ENCODE measurements at places on chromosomes 12 and 14. TPM values are rescaled to one million over a fixed set of nuclear protein-coding genes. Genes with fewer than 3 reads are reported as not detected.

DNA sequence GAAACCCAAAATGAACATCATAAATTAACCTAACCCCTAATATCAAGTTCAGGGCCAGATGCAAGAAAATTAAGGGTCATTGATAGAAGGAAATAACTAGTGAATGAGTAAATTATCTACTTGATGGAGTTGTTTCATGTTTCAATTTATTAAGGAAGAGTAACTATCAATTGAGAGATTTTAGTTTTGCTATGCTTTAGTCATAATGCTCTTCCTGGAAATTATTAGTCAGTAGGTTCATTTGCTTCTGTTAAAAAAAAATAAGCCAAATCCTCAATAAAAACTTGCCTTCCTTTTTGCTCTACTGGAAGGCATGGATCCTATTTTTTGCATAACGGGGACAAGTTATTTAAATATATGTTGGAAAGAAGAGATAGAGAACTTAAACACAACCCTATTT is 59.0 kb upstream of the HIF1A start:
- peak overlapping the region; percentile 50 for H3K27ac ChIP-seq
- no peak overlapping the region for H3K4me3 ChIP-seq
- DNase-seq, result no peak
- H3K36me3 ChIP-seq, result no peaks in the 10 kb centered on the region
- peaks cover 30% of the 10 kb centered on the region for H3K4me1 ChIP-seq

DNA sequence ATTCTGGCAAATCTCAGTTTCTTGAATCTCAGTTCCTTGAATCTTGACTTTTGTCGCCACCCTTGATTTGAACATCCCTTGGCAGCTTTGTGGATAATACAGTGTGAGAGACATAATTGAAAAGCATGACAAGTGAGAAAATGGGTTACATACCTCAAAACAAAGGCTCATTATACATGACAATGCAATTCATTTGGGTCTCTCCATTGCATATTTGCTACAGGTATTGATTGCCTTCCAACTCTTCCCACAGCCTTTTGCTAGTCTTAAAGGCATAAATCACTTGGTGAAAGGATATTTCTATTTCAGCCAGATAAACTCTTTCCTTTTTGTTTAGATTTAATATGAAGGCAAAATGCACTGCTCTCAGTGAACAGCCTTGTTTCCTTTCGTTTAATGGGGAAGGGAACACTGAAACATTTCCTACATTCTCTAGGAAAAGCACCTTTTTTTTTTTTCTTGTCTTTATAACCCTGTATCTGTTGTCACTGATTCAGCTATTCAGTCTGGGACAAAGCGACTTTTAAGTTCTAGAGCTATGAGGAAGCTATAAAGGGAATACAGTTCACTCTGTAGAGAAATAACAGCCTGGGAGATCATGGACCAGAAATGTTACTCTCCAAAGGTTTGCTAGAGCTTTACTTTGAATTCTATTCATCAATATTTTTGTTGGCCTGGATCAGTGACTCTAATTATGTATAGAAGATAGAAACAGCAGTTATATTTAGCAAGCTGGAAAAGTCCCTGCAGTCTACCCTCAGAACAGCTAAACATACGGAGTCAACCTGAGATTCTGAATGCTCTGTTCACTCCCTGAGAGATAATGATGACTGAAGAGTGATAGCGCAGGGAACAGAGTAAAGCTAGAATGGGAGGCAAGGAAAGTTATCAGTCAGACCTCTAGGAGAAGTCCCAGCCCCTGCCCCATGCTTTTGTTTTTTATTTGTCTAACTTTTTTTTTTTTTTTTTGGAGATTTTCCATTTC is 311.4 kb downstream of the RGS6 start:
- no peak for DNase-seq
- H3K36me3 ChIP-seq, result peaks cover 1% of the 10 kb centered on the region
- H3K4me3 ChIP-seq, result no peak overlapping the region
- peaks cover 24% of the 10 kb centered on the region for H3K27me3 ChIP-seq
- H3K4me1 ChIP-seq, result no peaks in the 10 kb centered on the region

DNA sequence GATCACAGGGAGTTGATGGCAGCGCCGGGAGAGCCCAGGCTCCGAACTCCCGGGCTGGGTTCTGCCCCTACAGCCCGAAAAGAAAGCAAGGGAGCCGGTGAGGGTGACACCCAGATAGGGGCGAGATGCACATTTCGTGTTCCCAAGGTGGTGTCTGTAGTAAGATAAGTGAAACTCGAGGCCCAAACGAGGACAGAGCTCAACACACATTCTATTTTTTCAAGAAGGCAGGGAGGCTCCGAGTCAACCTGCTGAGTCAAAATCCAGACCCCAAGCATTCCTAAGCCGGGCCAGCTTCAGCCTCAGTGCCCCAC is 24.2 kb upstream of the YY1 start:
- H3K4me3 ChIP-seq, result peak overlapping the region; percentile 79
- H3K4me1 ChIP-seq, result peaks cover 27% of the 10 kb centered on the region
- DNase-seq, result no peak
- no peaks in the 10 kb centered on the region for H3K27me3 ChIP-seq
- H3K27ac ChIP-seq, result peak overlapping the region; percentile 74
- H3K36me3 ChIP-seq, result no peaks in the 10 kb centered on the region

DNA sequence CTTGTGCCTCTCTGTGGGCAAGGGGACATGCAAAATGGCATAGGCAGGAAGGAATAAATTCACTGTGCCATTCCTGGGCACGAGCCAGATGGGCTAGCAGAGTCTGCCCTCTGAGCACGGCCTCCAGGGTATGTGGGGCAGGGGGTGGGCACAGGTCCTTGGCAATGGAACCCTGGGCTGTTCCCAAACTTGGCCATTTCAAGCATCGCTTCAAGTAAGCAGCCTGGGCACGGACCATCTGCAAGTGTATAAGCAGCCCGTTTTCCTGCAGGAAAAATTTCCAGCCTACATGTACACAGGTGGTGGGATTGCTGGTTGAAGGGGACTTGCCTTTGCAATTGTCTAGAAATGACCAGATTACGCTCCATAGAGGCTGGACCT is 40.3 kb downstream of the CCDC85C start:
- DNase-seq, result no peak
- H3K4me3 ChIP-seq, result no peak overlapping the region
- no peaks in the 10 kb centered on the region for H3K27me3 ChIP-seq
- H3K4me1 ChIP-seq, result no peaks in the 10 kb centered on the region

- H3K36me3 ChIP-seq, result no peaks in the 10 kb centered on the region
- no peak overlapping the region for H3K4me3 ChIP-seq
- no peaks in the 10 kb centered on the region for H3K4me1 ChIP-seq
Measured at GRCh38 chr12:108914121-108914531, 34.2 kb downstream of the DAO start.

- no peaks in the 10 kb centered on the region for H3K36me3 ChIP-seq
- no peak overlapping the region for H3K4me3 ChIP-seq
- no peaks in the 10 kb centered on the region for H3K4me1 ChIP-seq
- H3K27ac ChIP-seq, result no peak overlapping the region
- no peak for DNase-seq
Measured at GRCh38 chr14:85295318-85295717, 234.6 kb upstream of the FLRT2 start.

DNA sequence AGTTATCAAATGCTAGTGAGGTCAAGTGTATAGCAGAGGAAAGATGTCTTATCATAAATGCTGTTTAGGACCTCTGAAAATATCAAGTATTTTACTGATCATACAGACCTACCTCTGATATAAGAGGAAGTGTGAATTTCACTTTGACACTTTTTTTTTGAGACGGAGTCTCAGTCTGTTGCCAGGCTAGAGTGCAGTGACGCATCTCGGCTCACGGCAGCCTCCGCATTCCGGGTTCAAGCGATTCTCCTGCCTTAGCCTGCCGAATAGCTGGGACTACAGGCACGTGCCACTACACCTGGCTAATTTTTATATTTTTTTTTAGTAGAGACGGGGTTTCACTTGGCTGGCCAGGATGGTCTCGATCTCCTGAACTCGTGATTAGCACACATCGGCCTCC is 55.1 kb upstream of the PIK3C2G start:
- H3K36me3 ChIP-seq, result no peaks in the 10 kb centered on the region
- DNase-seq, result no peak
- H3K27me3 ChIP-seq, result no peaks in the 10 kb centered on the region
- no peak overlapping the region for H3K4me3 ChIP-seq

- H3K4me1 ChIP-seq, result peaks cover 7% of the 10 kb centered on the region
- no peaks in the 10 kb centered on the region for H3K27me3 ChIP-seq
- H3K4me3 ChIP-seq, result no peak overlapping the region
- peak; percentile 51 for DNase-seq
- H3K36me3 ChIP-seq, result peaks cover 23% of the 10 kb centered on the region
Measured at GRCh38 chr12:57268264-57268663, 17.3 kb upstream of the STAC3 start.

DNA sequence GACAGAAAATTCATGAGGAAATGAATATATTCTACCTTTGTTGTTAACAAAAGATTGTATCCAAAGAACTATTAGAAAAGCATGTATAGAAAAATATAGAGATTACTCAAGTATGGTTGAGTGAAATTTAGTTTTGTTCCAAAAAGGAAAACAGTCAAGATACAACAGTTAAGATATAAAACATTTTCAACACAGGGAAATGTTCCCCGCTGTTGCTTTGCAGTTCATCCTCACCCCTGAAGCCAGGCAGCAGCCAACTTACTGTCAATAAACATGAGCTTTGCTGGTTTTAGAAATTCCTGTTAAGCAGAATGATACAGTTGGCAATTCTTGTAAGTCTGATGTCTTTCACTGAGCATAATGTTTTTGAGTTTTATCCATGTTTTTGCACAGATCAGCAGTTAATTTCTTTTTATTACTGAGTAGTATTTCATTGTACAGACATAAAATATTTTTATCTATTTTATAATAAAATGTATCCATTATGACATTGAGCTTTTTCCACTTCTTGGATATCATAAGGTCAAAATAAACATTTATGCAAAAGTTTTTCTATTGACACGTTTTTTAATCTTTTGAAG is 1.2 kb upstream of the CLEC2B start:
- peaks cover 8% of the 10 kb centered on the region for H3K36me3 ChIP-seq
- H3K4me3 ChIP-seq, result peak overlapping the region; percentile 91
- DNase-seq, result peak; percentile 14

DNA sequence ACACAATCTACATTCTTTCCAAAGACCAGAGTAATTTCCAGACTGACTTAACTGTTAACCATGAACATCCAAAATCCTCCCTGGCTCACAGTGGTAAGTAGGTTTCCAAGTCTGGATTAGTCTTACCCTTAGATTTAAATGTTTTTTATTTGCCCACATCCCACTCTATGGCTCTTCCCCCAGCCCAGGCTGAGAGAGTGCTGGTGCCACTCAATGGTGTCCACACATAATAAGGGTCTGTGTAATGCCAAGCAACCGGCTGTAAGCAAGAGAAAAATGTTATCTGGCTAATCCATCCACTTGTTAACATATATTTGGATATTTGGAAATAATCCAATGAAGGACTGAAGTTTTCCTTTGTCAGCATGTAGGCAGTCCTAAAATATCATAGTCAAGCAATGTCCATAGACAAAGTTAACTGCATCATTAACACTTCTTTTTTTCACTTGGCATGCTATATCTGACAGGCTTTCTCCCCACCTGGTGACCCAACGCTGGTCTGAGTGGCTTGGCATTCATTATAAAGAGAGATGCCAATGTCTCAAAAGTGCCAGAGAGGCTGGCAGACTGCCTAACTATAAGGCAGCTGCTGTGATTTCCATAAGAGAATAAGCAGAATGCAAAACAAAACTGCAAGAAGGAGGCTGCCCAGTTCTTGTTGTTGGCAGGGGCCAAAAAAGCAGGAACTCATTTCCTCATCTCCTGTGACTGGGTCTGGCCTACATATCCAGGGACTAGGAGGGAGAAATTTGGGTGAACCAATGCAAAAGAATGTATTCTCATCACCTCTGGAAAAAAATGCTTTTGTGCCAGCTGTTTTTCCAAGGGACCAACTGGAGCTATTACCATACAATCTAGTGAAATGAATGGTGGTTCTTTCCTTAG is 13.9 kb upstream of the HOXC13 start:
- no peak for DNase-seq
- H3K4me3 ChIP-seq, result no peak overlapping the region
- H3K36me3 ChIP-seq, result no peaks in the 10 kb centered on the region
- peaks cover 3% of the 10 kb centered on the region for H3K4me1 ChIP-seq
- H3K27me3 ChIP-seq, result peaks cover 74% of the 10 kb centered on the region

DNA sequence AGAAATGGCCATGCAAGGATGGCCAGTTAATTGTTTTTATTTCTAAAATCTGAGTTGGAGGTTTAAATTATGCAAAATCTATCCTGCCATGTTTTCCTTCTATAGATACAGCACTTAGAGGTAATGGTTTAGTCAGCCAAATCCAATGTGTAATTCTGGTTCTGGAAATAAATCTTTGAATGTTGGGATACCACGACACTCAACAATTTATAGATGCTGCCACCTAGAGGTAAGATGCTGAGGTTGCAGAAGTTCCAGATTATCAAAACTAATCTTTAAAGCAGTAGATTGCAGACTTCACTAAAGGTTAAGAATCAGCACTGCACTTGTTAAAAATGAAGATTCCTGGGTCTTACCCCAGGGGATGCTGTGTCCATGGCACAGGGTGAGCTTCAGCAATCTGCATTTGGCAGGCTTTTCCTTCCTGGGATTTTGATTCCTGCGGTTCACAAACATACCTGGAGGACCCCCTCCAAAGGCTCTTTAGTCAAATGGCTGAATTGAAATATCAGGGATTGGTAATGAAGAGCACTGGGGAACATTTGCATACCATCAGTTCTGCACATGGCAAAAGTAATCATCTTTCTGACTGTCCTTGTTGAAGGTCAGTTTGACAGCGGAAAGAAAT is 53.4 kb upstream of the ANO4 start:
- no peak overlapping the region for H3K27ac ChIP-seq
- no peaks in the 10 kb centered on the region for H3K4me1 ChIP-seq
- H3K4me3 ChIP-seq, result no peak overlapping the region
- peak; percentile 8 for DNase-seq
- peaks cover 6% of the 10 kb centered on the region for H3K27me3 ChIP-seq

DNA sequence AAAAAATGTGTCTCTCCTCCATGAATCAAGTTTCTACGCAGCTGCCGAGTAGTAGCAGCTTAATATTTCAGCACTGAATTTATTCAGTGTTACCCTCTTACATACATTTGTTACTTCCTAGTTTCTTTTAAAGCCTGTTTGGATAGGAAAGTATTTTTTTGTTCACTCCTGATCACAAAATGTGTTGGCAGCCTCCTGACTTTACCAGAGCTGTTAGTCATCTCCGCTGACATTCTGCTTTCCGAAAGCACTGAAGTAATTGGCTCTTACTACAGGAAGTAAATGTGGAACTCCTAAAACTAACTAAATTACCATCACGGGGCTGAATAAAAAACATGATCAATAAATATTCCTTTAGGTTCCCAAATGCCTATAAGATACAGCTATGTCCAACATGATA is 225.5 kb downstream of the EPS8 start:
- H3K4me1 ChIP-seq, result peaks cover 81% of the 10 kb centered on the region
- H3K27ac ChIP-seq, result peak overlapping the region; percentile 90
- peak overlapping the region; percentile 58 for H3K4me3 ChIP-seq

The ST8SIA1 gene
- total RNA-seq, result 0.84 TPM

The GLIPR1L1 gene
- not detected for total RNA-seq

The FGF23 gene
- not detected for total RNA-seq

The CPNE6 gene
- total RNA-seq, result not detected

The SYNDIG1L gene
- not detected for total RNA-seq

The DDX11 gene
- total RNA-seq, result 155 TPM

The GARIN6 gene
- total RNA-seq, result not detected
